ENCODE measurements at places on chromosomes 4 and X.

GRCh38 chr4:155491336-155492120, 114.8 kb upstream of the MAP9 start:
- DNase-seq, result no peak

- no peak for DNase-seq
Measured at GRCh38 chr4:79935274-79935673, 137.8 kb downstream of the ANTXR2 start.

DNA sequence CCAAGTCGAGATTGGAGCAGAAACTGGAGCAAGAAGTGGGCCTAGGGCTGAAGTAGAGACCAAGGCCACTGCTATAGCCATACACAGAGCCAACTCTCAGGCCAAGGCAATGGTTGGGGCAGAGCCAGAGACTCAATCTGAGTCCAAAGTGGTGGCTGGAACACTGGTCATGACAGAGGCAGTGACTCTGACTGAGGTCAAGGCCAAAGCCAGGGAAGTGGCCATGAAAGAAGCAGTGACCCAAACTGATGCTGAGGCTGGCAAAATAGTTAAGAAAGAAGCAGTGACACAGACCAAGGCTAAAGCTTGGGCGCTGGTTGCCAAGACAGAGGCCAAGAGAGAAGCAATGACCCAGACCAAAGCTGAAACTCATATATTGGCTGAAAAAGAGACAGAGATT, 3.5 kb downstream of the ARMCX4 start:
- no peak for DNase-seq

DNA sequence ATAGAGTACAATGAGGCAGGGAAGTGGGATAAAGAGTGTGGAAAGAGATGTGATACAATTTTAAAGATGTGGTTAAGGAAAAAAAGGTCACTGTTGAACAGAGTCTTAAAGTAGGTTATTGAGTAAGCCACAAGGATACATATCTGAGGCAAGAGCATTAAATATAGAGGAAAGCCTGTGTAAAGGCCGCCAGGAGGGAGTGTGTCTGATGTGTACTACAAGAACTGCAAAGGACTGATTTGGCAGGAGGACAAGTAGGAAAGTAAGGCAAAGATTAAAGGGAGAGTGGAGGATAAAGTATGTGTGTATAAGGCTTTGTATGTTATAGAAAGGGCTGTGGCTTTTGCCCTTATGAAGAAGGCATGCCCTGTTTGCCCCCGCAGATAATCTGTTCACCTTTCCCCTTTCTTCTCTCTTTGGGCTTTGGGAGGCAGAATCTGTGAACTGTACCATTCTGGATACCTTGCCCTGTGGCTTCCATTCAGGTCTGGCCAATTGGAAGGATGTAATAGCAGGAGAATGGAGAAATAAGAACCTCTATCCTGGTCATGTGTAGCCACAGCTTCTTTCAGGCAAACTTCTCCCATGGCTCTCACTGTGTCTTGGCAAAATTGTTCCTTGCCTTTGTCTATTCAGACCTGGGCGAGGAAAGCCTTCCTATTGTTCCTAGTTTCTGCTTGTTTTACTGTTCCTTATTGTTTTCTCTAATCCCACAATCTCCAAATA, 68.9 kb upstream of the FAM47B start:
- DNase-seq, result no peak

- DNase-seq, result no peak
Measured at GRCh38 chrX:50469206-50469605, 1.4 kb downstream of the DGKK start.

DNA sequence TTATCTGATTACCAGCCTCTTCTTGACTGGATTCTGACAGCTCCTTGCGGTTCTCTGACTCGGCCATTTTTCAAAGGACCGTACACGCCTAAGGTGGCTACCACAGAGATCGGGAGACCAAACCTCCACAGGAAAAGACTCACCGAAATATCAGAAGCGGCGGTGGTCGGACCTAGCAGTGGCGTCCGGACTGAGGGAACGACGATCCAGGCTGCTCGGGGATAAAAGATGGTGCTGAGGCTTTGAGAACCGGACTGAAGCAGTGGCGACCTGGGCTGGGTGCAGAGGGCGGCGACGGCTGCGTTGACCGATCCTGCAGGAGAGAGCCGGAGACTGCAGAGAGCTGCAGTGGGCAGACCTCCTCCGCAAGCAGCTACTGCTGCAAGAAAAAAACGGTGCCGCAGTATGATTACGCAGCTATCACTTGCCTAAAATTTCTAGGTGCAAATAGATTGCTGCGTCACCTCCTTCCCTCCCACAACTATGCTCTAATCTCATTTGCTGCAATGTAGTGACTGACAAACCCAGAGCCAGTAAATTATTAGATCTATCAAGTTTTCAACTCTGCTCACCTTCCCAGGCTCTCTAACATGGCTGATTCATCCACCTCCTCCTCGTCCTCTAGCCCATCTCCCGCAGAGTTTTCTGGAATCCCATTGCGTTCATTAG, at the start of gene NAP1L2:
Gene NAP1L2, minus strand, starts transcription at position 426 of the 669 bp plus-strand sequence. Its CDS starts 359 bp downstream, at position 67.
- DNase-seq, result peak; percentile 0

DNA sequence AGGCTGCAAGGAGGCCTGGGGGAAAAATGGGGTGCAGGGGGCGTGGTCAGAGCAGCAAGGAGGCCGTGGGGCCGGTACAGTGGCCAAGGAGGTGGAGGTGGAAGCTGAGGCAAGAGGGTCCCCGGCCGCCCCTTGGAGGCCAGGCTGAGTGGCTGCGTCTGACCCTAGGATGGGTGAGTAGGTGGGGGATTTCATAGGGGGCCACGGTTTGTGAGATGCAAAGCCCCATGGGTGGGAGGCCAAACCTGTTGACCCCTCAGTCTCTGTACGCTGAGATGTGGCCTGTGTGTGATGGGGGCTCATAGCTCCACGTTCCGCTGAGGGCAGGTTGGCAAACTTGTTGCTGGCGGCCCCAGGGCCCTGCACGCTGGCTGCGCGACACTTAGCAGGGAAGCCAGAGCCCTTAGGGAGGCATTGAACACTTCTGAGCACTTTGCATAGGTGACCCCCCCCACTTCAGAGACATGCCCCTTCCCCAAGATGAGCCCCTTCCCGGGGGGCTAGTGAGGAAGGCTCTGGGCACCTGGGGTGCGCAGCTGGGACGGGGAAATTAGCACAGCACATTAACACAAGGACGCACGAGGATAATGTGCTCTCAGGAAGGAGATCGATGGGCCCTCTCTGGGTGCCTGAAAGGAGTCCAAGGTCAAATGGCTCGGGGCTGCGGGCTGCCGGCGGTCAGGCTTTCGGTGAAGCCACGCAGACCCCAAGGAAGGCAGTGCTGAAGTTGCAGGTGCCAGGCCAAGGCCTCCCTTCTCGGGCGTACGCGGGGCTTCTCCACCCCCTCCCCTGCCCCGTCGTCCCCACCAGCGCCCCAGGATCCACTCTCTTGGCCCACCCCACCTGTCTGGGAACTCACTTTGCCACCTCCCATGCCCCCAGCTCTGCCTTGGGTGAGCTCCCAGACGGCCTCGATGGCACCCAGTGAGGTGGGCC, 107.4 kb downstream of the HMX1 start:
- DNase-seq, result no peak

DNA sequence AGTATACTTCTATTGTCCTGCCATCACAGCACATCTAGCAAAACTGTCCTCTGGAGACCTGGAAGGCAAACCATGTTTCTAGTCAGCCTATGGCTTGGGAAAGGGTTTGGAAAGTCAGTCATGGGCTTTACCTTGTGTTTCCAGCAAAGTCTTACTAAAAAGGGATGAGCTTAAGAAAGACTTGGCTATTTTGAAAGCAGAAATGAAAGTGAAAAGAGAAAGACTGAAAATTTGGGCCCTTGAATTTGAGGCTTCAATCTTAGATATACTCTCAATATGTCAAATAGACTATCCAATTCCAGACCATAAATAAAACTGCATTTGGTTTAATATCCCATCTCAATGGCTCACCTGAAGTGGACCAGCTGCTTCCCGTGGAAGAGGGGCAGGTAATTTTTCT, 127.9 kb downstream of the ZNF330 start:
- DNase-seq, result no peak

GRCh38 chrX:71637848-71638247, 19.5 kb upstream of the CXCR3 start:
- DNase-seq, result peak; percentile 13

- no peak for DNase-seq
Measured at GRCh38 chr4:56940971-56941370, 33.3 kb downstream of the REST start.

DNA sequence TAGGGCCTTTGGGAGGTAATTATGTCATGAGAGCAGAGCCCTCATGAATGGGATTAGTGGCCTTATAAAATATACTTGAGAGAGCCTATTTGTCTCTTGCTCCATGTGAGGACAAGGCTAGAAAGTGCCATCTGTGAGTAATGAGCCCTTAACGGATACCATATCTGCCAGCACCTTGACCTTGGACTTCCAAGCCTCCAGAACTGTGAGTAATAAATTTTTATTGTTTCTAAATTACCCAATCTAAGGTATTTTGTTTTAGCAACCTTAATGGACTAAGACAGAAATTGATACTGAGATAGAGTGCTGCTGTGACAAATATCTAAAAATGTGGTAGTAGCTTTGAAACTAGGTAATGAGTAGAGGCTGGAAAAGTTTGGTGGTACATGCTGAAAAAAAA, 285.0 kb upstream of the DIPK2B start:
- no peak for DNase-seq

DNA sequence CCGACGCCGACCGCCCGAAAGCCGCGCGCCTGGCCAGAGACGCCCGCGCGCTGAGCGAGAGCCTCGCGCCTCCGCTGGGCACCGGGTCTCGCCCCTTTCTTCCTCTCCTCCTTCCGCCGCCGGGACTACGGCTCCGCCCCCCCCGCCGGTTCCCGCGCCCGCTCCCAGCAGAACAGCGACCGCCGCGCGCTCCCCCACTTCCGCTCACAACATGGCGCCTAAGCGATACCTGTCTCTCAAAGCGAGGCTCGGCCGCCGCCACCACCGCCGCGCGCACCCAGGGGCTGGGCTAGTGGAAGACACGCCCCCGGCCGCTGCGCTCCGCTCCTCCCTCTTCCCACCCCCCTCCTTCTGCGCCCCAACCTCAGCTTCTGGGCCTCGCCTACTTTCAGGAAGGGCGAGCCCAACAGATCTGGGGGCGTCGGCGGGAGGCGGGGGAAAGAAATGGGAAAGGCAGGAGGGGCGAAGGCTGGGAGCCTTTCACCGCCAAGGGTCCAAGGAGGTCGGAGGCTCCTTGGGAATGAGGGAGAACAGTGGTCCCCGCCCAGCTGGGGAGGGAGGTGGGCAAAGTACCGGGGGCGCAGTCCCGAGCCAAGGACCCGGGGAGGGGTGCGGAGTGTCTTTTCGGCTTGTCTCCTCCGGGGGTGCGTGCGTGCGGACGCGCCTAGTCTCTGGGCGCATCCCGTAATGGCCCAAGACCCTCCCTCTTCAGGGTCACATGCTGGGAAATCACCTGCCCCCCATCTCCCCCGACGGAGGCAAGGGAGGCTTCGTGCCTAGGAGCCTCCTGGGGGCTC, at the start of gene RPS6KA3:
Gene RPS6KA3, minus strand, starts transcription at position 100 of the 797 bp plus-strand sequence. CDS start 277 bp downstream, outside the sequence.
- peak; percentile 67 for DNase-seq

- DNase-seq, result no peak
Measured at GRCh38 chr4:62449538-62449937, 1249.4 kb downstream of the ADGRL3 start.

- peak; percentile 55 for DNase-seq
Measured at GRCh38 chr4:156931267-156931666, 40.3 kb downstream of the PDGFC start.

GRCh38 chr4:169885893-169886292, 128.1 kb upstream of the HPF1 start:
- no peak for DNase-seq
